ENCODE measurements at places on chromosomes 13 and 19.
A peak's percentile ranks its signal among the peaks of the same experiment; 100 is the strongest.

GRCh38 chr19:10292206-10292788, 2.5 kb downstream of the ICAM5 start:
- DNase-seq = peak; percentile 77

GRCh38 chr19:13010038-13010991, 15.0 kb downstream of the NFIX start:
- no peak for DNase-seq

DNA sequence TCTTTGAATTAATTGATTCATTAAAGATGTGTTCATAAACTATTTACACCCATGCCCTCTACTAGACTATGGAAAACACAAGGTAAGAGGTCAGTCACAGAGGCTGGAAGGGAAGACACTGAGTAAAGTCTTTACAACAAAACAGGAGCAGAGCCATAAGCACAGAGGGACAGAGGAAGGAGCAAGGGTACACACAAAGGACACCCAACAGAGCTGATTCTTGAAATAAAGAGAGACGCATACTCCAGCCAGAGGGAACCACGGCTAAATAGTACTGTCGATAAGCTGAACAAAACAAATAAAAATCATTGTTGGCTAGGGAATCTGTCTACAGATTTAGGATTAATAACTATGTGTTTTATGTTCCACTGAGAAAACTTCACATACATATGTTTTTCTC, 289.2 kb downstream of the EFNB2 start:
- DNase-seq = no peak

GRCh38 chr19:27843861-27844260, 1369.1 kb downstream of the UQCRFS1 start:
- no peak for DNase-seq

DNA sequence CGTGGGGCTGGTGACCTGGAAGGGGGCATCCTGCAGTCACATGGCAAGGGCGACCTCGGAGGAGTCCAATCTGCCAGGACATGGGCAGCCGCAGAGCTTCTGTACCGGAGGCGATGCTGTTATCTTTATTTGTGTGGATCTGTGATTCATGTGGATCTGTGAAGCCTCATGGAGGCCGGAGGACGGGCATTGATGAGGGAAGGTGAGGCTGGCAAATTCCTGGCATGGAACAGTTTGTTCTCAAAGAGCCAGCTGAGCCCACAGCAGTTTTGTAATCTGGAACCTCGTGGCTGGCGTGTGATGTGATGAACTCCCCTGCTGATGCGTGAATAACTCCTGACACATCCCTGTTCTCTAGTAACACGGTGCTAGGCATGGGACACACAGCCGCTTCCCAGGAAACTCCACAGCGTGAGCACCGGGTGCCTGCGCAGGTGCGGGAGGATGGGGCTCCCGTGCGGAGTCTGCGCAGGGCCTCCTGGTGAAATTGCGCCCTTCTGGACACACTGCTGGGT, 40.4 kb downstream of the ATP11A start:
- DNase-seq = no peak

- no peak for DNase-seq
Observed at GRCh38 chr13:28349907-28350654, 144.8 kb downstream of the FLT1 start.

DNA sequence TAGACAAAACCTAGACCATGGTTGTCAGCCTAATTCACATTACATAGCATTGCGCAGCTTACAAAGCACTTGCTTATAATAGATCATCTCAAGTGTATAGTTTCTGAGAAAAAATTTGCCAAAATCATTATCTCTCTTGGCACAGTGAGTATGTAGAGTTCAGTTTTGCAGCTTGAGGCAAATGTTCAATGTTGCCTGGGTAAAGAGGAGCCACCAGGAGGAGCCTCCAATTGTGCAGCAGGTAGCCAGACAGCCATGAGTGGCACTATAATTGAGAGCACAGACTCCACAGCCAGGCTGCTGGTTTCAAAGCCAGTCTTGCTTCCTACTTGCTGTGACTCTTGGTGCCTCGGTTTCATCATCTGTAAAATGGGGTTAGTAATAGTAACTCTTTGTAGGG, 24.0 kb upstream of the OLFM4 start:
- no peak for DNase-seq

DNA sequence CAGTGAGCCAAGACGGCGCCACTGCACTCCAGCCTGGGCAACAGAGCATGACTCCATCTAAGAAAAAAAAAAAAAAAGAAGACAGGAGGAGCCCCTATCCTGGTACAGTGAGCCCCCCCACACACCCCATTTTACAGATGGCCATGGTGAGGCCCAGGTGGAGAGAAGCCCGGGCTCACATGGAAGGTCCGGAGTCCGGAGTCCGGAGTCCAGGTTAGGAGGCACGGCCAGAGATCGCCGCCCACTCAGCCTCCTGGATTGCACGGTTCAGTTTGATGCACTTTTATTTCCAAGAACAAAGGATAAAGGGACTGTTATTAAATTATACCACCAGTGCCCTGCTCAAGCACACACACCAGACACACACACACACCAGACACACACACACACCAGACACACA, 11.3 kb upstream of the BTBD2 start:
- DNase-seq = no peak

DNA sequence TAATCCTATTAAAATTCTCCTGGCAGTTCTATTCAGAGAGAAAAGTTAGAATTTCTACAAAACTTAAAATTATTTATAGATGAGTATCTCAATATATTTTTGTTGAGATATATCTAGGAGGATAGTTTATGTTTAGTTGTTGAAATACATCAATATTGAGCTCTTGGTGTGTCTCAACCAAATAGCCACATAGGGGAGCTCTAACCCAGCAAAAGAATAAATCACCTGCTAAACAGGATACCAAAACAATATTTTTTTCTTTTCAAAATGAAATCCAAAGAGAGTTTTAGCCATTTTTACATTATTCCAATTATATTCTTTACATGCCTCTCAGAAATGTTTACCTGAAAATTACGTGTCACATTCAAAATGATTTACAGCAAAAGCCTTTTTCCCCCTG, 954.7 kb downstream of the SLITRK6 start:
- no peak for DNase-seq

GRCh38 chr19:45768655-45768983, 433 bp downstream of the SIX5 start:
- peak; percentile 46 for DNase-seq

- no peak for DNase-seq
Observed at GRCh38 chr19:46451352-46451751, 20.0 kb downstream of the PNMA8A start.

DNA sequence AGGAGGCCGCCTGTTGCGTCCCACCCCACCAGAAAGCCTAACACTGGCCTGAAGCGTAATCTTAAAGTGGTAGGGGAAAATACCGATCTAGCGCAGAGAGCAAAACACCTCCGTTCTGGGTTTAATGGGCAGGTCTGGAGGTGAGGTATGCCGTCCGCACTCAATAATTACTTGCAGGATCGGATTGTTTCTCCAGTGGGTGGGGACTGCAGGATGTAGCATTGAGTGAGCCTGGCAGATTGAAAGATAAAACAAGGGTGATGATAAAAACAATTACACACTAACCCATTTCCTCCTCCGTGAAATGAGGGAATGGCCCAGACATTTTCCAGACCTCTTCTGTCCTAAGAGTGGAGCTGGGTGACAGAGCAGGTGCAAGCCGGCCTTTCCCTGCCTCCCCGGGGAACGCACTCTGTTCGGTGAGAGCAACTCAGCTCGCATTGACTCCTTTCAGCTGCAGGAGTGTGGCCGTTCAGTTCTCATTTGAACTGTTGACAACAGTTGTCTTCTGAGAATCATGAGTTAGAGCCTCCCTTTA, 110.2 kb upstream of the DOCK9 start:
- no peak for DNase-seq

- no peak for DNase-seq
Observed at GRCh38 chr19:34314437-34315313, 50.3 kb upstream of the GPI start.

- DNase-seq = no peak
Observed at GRCh38 chr13:52947921-52948373, 80.7 kb upstream of the OLFM4 start.

DNA sequence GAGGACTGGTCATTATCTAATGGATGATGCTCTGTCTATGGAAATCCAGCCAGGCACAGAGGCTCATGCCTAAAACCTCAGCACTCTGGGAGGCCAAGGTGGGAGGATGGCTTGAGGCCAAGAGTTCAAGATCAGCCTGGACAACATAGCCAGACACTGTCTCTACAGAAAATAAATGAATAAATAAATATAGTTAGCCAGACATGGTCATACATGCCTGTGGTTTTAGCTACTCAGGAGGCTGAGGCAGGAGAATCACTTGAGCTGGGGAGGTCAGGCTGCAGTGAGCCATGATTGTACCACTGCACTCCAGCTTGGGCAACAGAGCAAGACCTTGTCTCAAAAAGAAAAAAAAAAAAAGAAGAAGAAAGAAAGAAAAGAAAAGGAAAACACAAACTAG, 234.7 kb downstream of the TSHZ3 start:
- no peak for DNase-seq

DNA sequence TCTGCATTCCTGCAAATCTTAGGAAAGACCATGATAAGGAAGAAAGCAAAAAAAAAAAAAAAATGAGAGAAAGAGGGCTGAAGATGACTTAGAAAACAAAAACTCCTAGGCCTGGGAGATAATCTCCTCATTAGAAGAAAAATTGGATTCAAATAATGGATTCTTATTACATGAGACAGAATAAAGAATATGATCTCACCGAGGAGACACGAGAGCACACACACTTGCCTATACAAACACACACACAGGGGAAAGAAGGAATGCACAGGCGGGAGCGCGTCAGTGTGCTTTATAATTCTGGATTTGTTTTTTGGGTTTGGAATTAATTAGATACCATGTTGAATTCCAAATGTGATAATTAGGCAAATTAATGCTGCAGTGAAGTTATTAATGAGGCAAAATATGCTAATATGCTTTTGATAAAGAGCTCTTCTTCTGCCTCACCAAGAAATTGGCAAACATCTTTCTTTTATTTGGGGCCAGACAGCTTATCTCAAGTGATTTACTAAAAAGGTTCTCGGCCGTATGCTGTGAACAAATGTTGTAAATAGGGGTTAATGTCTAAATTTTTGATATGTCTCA, 36.1 kb upstream of the PCDH8 start:
- DNase-seq = no peak

GRCh38 chr13:79995334-79995733, 345.6 kb downstream of the SPRY2 start:
- DNase-seq = no peak

DNA sequence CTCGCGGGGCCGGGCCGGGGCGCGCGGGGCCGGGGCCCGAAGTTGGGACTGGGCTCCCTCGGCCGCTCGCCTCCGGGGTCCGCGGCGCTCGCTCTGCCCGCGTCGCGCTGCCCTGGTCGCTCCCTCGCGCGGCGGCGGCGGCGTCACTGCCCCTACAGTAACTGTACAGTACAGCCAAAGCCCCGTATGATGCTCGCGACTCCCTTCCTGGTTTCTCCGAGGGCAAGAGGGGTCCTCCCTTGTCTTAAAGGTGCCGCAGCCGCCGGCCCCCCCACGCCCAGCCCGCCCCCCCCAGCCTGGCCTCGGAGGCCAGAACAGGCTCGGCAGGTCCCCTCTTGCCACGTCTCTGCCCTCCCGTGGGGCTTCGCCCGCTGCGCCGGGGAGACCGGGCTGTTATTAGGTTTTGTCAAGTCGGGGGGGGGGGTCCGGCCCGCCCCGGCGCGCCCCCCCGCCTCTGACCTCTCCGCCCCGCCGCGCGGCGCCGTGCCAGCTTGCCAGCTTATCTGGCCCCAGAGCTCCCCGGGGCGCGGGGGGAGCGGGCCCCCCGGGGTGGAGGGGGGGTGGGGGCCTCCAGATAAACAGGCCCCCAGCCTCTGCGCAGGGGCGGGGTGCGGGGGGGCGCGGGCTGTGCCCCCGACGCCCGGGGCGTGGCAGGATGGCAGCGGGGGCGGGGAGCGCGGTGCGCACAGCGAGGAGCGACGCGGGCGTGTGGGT, at the start of gene ZBTB7A:
ZBTB7A (minus strand) TSS at position 218 of the 714 bp plus-strand sequence. CDS start 11,667 bp downstream, outside the sequence.
- peak; percentile 84 for DNase-seq

GRCh38 chr19:5186293-5187050, 154.1 kb downstream of the PTPRS start:
- no peak for DNase-seq

GRCh38 chr13:24460256-24460655, 52.3 kb downstream of the PARP4 start:
- DNase-seq = no peak

DNA sequence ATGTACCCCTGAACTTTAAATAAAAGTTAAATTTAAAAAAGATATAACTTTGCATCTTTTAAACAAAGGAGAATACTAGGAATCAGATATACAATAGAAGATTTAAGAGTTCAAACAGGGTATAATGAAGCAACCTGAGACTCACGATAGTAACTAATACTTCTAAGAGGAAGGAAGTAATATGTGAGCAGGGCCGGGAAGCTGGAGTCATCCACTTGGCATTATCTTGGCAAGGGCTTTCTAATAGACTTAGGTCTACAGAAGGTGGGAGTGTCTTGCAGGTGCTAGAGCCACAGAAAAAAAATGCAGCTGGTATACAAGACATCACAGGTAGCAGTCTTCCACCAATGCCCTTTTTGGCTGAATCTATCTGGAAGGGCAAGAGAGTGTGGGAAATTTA, 231.9 kb downstream of the KCTD12 start:
- no peak for DNase-seq

GRCh38 chr13:29903996-29904395, 53.6 kb upstream of the UBL3 start:
- no peak for DNase-seq

DNA sequence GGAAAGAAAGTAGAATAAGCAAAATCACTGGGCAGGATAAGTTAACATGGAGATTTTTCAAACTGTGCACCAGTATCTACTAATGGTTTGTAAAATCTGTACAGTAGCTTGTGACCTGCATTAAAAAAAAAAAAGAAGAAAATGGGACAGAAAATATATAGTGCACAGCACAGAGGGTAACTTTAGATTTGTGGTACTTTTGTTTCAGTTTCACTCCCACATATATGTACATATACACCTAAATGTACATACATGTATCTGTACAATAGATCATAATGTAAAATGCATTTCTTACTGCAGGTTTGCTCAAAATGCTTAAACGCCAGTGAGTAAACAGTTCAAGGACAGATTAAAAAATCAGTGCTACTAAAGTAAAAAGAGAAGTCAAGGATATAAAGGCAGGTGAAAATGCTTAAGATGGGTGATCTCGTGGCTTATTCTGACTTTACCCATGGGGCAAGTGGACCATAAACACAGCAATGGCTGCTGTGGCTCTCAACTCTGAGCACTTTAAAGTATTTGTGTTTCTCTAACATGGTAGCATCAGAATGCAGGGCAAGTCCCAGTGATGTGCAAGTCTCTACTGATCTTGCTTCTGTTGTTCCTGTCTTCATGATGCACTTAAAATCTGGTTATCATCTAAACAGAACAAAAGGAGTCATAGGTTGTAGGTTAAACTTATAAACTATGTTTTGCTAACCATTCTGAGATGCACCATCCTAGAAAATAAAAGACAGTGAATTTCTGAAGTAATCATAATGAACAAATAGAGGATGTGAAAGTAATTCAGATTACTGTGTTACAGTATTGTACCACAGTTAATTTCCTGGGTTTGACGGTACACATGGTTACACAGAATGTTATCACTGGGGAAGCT, 112.3 kb downstream of the MIPEP start:
- no peak for DNase-seq
